Activated CD8-positive, alpha-beta memory T cell treated with anti-CD3 and anti-CD28 coated beads for 1 hour (primary cell): ENCODE measurements at places on chromosomes 12 and 14.

DNA sequence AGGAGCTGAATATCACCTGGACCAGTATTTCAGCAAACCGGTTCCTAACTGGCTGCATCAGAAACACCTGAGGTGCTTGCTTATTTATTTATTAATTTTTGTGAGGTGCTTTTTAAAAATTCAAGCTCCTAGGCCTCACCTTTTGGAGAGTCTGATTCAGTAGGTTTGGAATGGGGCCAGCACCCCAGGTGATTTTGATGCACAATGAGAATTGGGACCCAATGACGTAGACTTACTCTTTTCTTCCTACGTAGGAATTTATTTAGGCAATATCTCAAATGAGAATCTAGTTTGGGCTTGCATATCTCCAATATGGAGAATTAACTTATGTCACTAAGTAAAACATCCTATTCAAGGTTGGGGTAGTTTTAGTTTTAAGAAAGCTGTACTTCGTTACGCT, 7.3 kb downstream of the YEATS4 start:
- DNase-seq, result no peak

DNA sequence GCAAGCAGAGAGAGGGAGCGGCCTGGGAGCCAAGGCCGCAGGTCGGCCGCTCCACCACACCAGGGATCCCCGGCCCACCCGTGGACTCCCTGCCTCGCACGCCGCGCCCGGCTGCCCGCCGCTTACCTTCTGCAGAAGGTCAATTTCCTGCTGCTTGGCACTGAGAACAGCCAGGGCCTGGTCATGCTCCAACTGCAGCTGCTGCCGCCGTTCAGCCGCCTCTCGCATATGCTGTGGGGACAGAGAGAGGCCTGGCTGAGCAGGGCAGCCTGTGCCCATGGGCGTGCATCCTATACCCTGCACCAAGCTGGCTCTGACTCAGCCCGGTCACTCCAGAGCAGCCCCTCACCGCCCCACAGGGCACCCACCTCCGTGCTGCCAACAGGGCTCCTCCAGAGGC, 141.1 kb downstream of the PIWIL1 start:
- DNase-seq, result no peak

DNA sequence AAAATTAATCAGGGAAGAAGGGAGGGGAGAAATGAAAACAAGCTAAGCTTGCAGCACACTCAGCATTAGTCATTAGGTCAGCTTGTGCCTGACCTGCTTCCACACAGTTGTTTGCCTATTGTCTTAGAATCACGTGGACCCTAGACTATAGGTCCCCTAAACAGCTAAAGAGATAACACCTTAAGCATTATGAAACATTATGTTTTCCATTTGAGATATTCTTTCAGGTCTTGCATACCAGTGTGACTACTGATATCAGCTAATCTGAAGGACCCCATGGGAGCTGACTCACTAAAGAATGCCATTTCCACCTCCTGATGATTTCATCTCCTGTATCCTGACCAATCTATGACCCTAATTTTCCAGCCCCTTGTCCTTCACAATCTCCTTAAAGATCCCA, 154.1 kb upstream of the FUT8 start:
- no peak for DNase-seq

GRCh38 chr12:131000000-131000486, 46.3 kb downstream of the ADGRD1 start:
- DNase-seq, result no peak

DNA sequence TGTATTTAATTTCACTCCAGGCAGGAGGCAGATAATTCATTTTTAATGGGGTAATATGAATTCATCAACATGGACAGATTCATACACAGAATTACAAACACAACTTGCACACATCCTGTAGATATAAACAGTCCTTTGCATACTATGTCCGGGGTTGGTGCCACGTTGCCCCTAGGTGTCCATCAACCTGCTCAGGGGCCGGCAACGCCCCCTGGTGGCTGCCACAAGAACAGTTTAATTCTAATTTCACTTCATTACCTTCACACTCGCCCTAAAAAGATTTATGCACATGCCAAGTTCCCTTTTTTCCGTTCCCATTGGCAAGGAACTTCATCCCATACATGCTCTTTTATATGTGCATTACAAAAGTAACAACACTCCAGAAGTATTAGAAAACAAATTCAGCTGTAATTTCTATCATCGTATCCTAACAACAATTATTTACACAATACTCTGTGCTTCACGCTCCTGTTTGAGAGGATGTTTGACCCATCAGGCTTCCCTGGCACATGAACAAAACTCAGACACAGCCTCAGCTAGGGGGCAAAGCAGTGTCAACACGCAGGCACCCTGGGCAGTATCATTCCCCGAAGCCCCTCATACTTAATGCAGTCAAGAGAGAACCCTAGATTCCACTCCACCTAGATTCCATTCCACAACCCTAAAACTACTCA, 15.5 kb downstream of the MANSC1 start:
- DNase-seq, result no peak

DNA sequence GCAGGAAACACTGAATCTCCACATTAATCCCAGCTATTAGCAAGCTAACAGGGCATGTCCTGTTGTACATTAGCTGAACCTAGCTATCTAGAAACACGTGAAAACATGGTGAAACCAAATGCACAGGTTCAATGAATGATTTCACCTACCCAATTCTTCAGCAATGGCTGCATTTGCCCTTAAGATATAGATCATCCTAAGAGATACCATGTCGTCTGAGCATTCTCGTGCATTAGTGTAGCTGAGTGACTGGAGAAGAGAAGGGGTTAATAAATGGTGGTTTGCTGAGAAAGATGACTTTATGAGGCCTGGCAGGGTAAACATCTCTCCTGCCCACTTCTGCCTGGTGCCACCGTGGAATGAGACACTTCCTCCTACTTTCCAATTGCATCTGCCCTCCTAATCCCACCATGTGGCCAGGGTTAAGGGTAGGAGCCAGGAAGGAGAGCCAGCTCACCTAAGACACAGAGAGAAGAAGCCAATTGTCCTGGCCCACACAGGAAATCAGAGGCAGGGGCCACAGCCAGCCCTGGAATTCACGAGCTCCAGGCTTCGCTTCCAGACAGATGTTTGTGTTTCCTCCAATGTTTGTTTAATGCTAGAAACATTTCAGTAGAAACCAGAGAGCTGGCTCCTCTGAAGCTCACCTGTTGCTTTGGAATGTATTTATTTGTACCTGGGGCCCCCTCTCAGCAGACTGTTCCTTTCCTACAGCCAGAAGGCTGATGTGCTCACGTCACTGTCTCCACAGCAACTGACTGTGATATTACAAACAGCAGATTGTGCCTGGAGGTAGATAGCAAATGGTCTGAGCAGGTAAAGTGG, 126.0 kb upstream of the PARP11 start:
- no peak for DNase-seq

DNA sequence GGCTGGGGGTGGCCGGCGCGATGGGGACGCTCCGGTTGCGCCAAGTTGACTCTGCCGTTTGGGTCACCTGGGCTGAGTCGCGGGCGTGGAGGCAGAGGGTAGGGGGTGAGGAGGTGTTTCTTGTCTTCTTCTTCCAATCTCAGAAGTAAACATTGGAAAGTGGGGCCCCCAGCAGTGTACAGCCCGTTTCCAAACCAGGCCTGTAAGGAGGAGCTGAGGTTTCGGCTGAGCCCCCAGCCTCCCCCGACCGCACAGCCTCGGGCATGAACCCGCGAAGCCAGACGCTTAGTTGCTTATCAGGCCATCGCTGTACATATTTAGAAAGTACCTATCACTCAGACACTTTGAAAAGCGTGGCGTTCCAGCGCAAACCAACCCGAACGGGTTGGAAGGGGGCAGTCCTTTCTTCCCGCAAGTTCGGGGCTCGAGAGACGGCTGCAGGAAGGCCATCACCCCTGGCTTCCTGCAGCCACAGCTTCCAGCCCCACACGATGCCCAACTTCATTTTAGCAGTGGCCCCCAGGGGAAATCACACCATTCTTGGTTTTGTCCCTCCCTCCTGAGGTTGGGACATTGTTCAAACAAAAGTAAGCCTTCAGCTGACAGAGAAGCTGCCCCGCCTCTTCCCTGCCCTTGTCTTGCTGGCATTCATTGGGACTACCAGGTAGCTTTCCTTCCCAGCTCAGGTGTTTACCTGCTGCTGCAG, 164.1 kb downstream of the ZFP36L1 start:
- DNase-seq, result no peak

GRCh38 chr14:39085933-39086332, 17.1 kb downstream of the SEC23A start:
- DNase-seq, result no peak

GRCh38 chr14:58088961-58089360, 63.1 kb downstream of the ARMH4 start:
- DNase-seq, result no peak

DNA sequence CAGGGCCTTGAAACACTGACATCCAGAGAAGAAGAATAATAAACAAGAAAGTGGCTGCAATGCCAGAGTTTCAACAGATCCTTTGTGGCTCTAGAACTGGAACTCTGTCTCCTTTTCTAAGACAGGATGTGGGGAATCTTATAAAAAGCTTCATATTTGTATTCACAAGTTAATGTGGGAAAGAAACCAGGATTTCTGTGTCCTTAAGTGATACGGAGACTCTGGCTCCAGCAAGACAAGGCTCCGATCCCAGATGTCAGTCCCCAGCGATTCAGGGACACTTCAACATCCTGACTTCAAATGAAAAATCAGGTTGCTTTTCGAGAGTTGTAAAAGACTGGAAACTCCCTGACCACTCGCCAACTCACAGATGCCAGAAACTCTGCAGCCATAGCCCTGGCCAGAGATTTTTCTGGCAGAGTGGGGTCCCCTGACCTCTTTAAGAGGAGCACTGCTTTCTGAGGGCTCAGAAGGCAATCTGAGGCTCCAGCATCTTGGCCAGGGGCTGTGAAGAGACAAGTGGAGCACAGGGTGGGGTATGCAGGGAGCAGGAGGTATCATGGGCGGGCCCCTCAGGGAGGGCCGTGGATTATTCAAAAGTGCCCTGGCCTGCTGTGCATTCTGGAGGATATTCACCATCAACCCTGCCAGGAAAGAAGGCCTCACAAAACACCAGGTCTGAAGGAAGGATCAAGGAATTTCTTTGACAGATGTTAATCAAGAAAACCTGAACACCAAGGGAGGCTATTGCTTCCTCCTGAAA, 53.3 kb downstream of the TMX1 start:
- no peak for DNase-seq
